AML-193 (cell line): ENCODE measurements at places on chromosomes 2 and 18.

GRCh38 chr2:165275932-165276331 is 36.7 kb downstream of the SCN2A start:
- no peak for DNase-seq

- no peak for DNase-seq
Observed at GRCh38 chr2:72945450-72946019, 28.2 kb downstream of the EMX1 start.

GRCh38 chr2:142966284-142966683 is 88.8 kb downstream of the KYNU start:
- no peak for DNase-seq

DNA sequence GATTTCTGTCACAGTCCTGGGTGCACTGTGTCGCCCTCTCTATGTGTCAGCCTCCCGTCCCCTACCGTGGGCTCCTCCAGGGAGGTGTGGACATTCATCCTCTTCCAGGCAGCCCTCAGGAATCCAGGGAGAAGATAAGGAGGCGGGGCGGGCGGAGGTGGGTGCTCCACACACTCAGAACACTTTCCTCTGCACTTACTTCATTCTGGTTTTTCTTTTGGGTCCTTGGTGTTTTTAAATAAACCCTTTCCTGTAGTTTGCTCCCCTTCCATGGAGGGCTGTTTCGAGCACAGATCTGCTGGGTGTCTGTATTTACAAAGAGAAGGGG is 183.9 kb downstream of the FAM210A start:
- DNase-seq: no peak

- no peak for DNase-seq
Observed at GRCh38 chr2:120690521-120690920, 45.1 kb upstream of the GLI2 start.

DNA sequence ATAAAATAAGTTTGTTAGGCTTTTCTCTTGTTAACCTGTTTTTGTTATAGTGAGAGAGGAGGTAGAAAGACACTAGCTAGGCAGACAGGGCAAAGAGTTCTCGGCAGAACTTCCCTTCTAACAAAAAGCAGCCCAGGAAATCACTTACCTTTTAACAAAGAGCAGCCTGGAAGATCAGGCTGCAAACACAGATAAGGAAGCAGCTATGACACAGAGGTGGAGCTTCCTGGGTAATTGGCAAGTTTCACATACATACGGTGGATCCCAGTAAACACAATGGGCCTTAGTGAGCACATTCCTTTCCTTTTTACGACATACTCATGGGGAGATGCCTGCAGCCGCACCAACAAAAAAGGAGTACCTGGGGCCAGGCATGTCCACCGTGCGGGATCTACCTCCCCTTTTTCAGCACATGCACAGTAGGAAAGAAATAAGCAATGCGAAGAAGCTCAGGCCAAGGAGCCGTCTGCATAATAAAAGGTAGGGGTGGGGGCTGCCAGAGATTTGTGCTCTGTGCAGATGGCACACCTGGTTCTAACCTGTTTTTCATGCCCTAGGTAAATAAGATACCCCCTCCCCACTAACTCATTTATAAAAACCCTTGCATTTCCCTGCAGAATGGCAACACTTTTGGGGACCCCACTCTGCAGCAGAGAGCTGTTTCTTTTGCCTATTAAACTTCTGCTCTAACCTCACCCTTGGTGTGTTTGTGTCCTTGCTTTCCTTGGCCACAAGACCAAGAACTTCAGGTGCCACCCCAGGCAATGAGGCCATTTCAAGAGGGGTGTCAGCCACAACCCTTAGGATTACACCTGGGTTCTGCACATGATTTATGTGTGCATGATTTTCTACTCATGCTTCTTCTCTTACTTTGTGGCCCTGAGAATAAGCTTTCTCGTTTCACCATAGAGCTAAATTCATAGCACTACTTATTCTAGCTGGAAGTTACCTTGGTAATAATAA is 26.5 kb downstream of the MDH1 start:
- no peak for DNase-seq

GRCh38 chr2:232325324-232326273 is 53.0 kb upstream of the ALPP start:
- DNase-seq: peak; percentile 33

DNA sequence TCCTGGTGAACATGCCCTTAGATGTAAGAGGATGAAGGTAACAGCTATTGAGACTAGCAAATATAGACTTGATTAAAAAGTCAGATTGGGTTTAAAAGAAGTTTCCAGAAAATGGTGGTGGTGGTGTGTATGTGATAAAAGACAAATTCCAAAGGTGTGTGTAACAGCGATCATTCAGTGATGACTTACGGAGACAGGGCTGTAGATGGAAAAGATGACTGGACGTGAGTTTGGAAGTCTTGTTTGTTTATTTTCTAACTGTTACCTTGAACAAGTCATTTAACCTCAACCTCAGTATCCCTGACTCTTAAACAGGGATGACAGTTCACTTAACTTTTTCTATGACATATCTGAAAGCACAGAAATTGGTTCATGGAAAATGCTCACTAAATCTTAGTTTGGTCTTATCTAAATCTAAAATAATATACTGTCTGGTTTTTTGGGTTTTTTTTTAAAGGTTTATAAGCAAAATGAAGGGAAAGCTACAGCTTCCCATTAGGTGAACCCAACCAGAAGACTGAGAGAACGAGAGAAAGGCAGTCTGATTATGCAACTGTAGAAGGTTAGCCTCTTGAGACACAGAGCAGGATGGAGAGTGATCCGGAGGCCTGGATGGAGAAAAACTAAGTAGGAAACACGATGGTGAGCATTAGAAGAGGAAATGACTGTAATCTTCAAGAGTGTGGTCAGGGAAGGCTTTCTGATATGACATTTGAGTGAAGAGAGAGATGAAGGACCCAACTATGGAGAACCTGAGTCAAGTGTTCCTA is 71.9 kb downstream of the TCF4 start:
- peak; percentile 26 for DNase-seq

GRCh38 chr2:11940121-11940743 is 193.8 kb downstream of the LPIN1 start:
- DNase-seq: no peak

DNA sequence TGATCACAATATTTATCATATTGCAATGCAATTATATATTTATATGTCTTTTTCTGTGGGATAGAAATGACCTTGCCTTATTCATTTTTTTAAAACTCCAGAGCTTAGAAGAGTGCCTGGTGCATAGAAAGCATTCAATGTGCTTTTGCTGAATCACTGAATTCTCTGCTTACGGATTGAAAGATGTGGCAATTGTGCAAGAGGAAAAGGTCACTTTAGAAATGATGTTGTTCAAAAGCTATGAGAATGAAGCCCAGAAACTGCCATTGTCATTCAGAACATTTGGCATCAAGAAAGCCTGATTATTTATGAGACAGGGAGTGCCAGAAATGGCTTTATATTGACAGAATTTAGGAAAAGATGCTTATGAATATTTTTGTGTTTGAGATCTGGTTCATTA is 678.6 kb upstream of the CDH2 start:
- DNase-seq: no peak

DNA sequence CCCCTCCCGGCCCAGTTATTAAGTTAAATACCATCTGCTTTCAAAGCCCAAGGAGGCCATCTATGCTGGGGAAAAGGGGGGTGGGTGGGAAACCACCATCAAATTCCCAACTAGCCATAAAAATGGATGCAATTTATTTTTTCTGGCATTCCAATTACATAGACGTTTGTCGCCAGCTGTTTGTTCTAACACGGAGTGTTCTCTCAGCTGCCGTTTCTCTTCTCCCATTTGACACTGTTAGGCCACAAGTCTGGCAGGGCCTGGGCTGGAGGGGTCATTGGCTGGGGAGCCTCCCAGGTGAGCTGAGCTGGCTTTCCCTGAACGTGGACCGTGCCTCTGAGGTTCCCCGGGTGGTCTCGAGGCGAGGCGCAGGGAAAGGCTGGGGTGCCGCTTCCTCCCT is 16.6 kb downstream of the ATOH8 start:
- no peak for DNase-seq

DNA sequence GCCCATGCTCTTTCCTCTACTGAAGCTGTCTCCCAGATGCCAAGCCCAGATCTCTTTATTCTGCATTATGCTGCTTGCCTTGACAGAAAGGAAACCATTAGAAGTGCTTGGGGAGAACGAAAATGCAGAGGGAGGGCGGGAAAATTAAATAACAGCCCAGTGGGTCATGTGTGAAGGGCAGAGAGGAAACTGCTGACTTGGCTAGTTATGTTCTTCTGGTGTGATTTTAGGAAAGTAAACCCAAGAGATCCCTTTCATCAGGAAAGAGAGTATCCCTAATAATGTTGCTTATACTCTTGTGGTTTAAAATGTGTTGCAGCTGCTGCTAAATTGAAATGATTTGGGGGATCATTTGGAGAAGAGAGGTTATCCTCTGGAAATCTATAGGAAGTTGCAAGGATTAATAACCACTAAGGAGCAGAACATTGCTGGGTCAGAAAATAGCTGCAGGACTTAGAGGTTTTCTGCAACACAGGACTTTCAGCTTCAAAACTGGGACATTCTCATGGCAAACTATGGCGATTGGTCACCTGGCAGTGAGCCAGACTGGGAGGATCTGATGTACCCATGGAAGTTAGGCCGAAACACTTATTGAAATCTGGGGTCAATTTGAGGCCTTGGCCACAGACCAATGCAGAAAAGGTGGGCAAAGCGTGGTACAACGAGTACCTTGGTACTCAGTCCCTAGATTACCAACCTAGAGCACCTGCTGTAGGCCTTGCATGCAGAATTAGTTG is 172.2 kb downstream of the TMEM247 start:
- DNase-seq: no peak

- no peak for DNase-seq
Observed at GRCh38 chr2:28356095-28356911, 36.4 kb upstream of the FOSL2 start.

GRCh38 chr2:62076980-62077638 is 118.8 kb upstream of the B3GNT2 start:
- DNase-seq: no peak

GRCh38 chr2:100650151-100650550 is 87.4 kb downstream of the PDCL3 start:
- DNase-seq: no peak

GRCh38 chr2:23301136-23301535 is 83.8 kb upstream of the KLHL29 start:
- no peak for DNase-seq

GRCh38 chr2:42913280-42913878 is 121.0 kb upstream of the HAAO start:
- DNase-seq: peak; percentile 41

DNA sequence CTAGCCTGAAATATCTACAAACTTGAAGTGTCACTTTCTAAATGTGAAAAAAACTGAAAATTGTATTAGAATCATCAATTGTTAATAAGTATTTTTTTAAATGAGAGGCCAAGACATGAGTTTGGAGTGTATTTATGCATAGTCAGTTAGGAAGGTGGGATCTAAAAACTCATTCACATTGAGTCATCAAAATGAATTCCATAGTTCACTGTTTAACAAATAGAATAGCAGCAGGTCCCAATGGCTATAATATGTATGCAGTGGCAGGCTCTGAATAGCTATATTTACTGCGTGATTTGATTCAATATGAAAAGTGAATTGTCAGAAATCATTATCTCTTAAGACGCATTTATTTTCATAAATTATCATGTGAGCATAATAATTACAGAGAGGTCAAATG is 256.1 kb downstream of the ZNF385B start:
- DNase-seq: no peak

DNA sequence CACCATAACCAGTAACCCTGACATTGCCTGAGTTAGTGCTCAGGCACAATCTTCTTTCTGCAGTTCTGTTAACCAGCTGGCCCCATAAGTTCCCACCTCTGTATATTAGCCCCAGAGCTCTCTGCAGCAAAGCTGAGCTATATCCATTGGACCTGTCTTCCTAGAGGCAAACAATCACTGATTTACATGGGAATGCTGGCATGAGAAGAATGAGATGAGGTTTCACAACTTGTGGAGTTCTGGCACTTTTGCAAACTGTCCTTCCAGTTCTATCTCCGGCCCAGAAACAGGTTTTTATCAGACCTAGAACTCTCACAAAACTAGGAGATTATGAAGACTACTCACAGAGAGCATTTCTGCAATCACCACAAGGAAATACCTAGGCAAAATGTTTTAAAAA is 7.9 kb upstream of the CCBE1 start:
- no peak for DNase-seq

DNA sequence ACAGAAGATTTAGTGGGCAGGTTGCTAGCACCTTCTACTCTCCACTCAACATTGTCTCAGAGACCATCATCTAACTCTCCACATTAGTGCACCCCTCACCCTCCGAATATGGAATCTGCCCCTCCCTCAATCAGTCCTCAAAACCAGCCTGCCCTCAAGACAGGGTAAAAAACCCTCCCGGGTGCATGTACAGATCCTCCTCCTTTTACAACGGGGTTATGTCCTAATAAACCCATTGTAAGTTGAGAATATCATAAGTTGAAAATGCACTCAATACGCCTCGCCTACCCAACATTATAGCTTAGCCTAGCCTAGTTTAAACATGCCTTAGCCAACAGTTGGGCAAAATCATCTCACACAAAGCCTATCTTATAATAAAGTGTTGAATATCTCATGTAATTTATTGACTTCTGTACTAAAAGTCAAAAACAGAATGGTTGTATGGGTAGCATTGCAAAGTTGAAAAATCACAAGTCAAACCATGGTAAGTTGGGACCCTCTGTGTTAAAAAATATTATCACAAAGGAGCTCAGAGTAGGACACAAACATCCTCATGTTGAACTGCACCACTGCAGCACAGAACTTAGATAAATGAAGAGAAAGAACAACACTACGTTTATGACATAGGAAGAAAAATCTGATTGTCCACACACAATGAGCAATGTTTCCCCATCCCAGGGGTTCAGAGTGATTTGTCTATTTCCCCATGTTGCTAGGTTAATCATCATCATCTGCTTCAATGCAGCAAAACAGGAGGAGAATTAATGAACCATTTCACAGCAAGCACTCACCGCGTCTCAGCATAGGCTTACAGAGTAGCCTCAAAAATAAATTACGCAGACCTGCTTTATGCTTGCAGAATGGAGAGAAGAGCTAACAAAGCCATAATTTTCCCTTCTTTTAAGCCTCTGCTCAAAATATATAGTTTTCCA is 184.1 kb upstream of the ARL4C start:
- DNase-seq: no peak

DNA sequence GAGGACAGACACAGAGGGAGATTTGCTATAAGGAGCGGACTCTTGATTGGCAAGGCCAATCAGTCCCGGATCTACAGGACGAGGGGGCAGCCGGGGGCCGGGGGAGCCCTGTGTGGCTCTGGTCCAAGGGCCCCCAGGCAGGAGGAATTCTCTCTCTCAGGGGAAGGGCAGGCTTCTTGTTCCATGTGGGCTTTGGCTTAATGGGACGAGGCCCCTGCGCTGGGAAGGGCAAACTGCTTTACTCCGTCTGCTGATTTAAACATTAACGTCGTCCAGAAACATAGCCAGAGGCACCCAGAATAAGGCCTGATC is 75.9 kb downstream of the TMEM18 start:
- no peak for DNase-seq

DNA sequence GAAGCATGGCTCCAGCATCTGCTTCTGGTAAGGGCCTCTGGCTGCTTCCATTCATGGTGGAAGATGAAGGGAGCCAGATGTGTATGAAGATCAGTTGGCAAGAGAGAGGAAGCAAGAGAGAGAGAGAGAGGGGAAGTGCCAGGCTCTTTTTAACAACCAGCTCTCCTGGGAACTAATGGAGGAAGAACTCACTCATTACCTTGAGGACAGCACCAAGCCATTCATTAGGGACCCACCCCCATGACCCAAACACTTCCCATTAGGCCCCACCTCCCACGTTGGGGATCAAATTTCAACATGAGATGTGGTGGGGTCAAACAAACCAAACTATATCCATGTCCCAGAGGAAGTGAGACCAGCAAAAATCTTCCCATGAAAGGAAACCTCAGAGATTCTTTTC is 124.8 kb upstream of the SIX2 start:
- DNase-seq: no peak
